CD4-positive, alpha-beta T cell treated with Interleukin-17A for 4 hours (primary cell): ENCODE measurements at places on chromosomes 7 and 10.
A peak's percentile ranks its signal among the peaks of the same experiment; 100 is the strongest.

- DNase-seq: no peak
Observed at GRCh38 chr7:83677180-83677866, 28.4 kb upstream of the SEMA3E start.

DNA sequence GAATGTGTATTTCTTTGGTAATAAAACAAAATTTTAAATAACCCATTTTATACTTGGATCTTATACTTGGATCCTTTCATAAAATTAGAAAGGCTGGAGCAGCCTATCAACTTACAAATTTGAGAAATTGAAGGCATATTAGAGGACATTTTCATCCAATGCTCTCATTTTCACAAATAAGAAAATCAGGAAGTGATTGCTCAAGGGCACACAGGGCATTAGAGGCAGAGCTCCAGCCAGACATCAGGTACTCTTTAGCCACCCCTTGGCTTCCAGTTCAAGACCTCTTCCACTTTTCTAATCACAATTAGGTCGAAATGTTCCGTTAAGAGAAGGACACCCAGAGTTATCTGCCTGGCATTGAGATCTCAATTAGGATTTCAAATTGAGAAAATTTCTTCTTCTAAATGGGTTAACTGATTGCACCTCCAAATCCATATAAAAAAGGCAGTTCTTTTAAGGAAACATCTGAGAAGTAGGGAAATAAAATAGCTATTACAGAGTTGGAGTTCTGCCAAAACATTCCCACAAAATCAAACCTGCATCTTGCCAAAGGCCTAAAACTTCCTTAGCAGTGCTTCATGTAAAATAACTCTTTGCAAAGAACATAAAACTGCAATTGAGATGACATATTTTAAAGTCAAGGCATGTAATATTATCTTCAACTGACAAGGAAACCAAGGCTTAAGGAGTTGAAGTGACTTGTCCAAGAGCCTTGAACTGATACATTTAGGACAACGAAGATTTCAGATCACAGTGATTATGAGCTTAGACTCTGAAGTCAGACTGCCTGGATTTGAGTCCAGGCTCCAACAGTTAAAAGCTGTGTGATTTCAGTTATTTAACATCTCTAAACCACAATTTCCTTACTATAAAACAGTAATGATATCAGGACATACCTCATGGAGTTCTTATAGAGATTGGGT, 2.4 kb downstream of the ACTA2 start:
- no peak for DNase-seq

- no peak for DNase-seq
Observed at GRCh38 chr10:92693534-92693893, 3.8 kb downstream of the HHEX start.

- peak; percentile 16 for DNase-seq
Observed at GRCh38 chr7:151058781-151059366, 515 bp upstream of the SLC4A2 start.

GRCh38 chr7:96800824-96801223, 91.2 kb upstream of the SEM1 start:
- DNase-seq: no peak

DNA sequence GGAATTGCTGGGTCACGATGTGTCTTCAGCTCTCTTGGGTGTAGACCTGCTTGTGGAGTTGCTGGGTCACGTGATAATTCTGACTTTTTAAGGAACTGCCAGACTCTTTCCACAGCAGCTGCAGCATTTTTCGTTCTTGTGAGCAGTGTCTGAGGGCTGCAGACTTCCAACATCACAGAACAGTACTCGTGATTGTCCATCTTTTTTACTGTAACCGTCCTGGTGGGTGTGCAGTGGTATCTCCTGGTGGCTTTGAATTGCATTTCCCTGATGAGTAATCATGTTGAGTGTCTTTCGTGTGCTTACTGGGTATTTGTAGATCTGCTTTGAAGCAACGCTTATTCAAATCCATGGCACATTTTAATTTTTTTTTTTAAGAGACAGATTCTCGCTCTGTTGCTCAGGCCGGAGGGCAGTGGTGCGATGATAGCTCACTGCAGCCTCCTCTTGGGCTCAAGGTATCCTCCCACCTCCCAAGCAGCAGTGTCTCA, 22.7 kb downstream of the INPP5A start:
- peak; percentile 9 for DNase-seq

GRCh38 chr7:144063710-144064109, 5.9 kb upstream of the OR2A25 start:
- no peak for DNase-seq

- peak; percentile 4 for DNase-seq
Observed at GRCh38 chr7:13990319-13990983, 985 bp upstream of the ETV1 start.

GRCh38 chr7:3068530-3068929, 24.9 kb upstream of the CARD11 start:
- DNase-seq: no peak
